ENCODE measurements at places on chromosomes 4 and X.

- no peak for DNase-seq
Observed at GRCh38 chr4:164943192-164943591, 34.3 kb downstream of the TRIM61 start.

GRCh38 chrX:5084279-5084678, 1144.4 kb downstream of the NLGN4X start:
- DNase-seq: no peak

GRCh38 chrX:77450415-77450814, 3.2 kb downstream of the FGF16 start:
- no peak for DNase-seq

GRCh38 chr4:87005690-87006425, 71.0 kb downstream of the AFF1 start:
- DNase-seq: no peak

- no peak for DNase-seq
Observed at GRCh38 chr4:42345962-42346544, 51.2 kb upstream of the SHISA3 start.
